ENCODE measurements at places on chromosomes 4 and X.

DNA sequence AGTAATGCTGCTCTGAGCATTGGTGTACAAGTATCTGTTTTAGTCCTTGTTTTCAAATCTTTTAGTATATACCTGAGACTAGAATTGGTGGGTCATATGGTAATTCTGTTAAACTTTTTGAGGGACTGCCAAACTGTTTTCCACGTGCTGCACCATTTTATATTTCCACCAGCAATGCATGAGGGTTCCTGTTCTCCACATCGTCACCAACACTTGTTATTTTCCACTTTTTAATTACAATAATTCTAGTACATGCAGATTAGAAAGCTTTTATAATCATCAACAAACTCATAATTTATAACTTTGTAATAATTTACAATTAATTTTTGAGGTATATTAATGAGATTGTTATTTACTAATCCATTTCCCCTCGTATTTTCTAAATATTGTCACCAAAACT, 79.4 kb downstream of the CEP135 start:
- no peak for DNase-seq

- DNase-seq: no peak
Observed at GRCh38 chrX:5388087-5388486, 840.6 kb downstream of the NLGN4X start.

GRCh38 chrX:64265265-64265664, 34.9 kb upstream of the ASB12 start:
- DNase-seq: no peak

DNA sequence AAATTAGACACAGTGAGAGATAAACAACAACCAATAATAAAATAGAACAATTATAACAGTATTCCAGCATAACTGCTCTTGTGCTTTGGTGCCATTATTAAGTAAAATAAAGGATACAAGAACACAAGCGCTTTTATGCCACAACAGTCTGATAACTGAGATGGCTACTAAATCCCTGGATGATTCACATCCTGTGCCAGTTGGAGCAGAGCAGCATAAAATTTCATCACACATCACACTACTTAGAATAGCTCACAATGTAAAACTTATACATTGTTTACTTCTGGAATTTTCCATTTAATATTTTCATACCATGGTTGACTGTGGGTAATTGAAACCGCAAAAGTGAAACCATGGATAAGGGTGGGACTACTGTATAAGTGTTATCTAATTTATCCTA, 399.9 kb upstream of the CNKSR2 start:
- peak; percentile 56 for DNase-seq

GRCh38 chrX:51461053-51462044, 35.0 kb downstream of the NUDT11 start:
- peak; percentile 14 for DNase-seq

- no peak for DNase-seq
Observed at GRCh38 chrX:25519258-25519657, 503.5 kb upstream of the ARX start.

DNA sequence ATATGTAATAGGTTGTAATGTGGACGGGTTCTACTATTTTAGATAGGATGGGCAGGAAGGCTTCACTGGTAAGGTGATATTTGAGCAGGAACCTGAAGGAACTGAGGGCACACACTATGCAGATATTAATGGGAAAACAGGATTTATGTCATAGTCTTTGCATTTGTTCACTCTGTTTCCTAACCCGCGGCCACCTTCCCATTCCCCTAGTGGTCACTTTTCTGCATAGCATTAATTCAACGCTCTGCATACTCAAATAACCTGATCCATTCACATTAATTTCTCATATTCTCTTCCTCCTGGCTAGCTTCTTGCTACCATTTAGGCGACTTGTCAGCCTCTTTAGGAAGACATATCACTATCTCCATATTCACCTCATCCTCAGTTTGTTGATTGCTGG, 61.5 kb downstream of the GSPT2 start:
- DNase-seq: no peak

GRCh38 chr4:7734651-7735260, 204.9 kb downstream of the AFAP1 start:
- no peak for DNase-seq

DNA sequence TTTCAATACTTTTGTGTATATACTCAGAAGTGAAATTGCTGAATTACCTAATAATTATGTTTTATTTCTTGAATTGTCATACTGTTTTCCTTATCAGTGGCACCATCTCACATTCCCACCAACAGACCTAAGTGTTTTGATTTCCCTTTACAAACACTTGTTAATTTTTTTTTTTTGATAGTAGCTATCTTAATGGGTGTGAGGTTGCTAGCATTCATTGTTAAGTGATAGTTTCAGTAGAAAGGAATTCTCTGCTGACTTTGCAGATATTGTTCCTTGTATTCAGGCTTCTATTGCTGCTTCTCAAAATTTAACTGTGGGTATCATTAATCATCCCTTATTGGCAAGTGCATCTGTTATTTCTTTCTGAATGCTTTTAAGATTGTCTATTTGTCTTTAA, 927.5 kb upstream of the SLIT2 start:
- DNase-seq: no peak

DNA sequence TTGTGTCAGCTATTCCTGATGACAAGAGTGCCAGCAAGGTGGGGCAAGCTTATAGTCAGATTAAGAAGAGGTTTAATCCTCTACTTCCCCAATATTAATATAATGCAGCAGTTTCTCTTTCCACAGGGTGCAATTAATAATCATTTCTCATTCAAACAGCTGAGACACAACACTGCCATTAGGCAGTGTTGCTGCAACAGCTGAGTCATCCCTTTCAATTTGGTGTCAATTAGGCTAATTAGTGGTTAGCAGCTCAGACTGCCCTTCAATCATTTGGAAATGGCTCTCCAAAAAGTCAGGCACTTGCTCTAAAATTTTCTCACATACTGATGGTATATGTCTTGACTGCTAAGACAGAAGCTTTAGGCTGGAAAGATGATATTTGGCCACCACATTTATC, 265.7 kb upstream of the FAM241A start:
- no peak for DNase-seq

GRCh38 chr4:190020790-190021717, 6.0 kb downstream of the FRG2 start:
- DNase-seq: no peak

GRCh38 chr4:14059006-14059405, 431.5 kb upstream of the BOD1L1 start:
- DNase-seq: no peak

- no peak for DNase-seq
Observed at GRCh38 chrX:102341867-102342266, 94.9 kb downstream of the NXF2 start.

- no peak for DNase-seq
Observed at GRCh38 chrX:63929608-63930007, 144.6 kb upstream of the ARHGEF9 start.

DNA sequence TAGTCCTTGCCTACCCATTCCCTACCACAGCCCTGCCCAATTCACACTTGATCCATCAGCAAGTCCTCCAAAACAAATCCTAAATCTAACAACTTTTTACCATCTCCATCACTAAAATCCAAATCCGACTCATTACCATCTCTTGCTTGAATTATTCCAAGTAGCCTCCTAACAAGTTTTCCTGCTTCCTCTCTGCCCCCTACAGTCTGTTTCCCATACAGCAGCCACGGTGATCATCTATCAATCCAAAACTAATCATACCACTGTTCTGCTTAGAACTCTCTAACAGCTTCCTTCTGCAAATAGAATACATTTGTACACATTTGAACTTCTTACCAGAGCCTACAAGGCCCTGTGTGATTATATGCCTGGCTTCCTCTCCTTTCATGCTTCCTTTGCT, 133.0 kb downstream of the SHROOM4 start:
- DNase-seq: no peak

DNA sequence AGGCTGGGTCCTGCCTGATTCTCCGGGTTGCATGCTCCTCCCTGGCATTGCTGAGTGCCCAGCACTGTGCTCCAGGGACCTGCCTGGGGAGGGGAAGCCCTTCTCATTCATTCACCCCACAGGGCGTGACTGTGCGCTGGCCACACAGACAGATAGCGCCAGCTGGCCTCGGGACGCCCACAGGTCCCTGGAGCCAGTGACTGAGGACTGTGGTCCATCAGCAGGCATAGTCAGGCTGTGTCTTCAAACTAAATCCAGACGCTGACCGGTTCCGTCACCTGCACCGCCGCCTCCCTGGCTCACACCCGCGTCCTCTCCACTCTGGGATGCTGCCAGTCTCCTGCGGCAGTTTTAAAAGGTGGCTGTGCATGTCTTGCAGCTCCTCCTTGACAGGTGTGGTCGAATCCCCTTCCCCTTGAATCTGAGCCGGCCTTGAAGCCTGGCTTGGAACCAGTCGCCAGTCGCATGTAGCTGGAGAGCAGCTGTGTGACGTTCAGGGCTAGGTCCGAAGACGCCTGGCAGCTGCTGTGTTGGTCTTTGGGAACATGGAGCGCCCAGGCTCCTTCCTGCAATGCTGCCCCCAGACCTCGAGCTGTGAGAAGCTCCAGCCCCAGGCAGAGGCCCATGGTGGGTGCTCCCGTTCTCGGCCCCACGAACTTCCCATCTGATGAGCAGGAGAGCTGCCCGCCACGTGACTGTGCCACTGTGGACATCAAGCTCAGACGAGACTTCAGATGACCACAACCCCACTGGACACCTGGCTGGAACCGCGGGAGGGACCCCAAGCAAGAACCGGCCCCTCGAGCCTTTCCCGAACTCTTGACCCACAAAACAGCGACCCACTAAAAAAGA, 94.1 kb downstream of the ADRA2C start:
- DNase-seq: no peak

GRCh38 chr4:53507671-53508286, 83.5 kb downstream of the LNX1 start:
- DNase-seq: peak; percentile 78

DNA sequence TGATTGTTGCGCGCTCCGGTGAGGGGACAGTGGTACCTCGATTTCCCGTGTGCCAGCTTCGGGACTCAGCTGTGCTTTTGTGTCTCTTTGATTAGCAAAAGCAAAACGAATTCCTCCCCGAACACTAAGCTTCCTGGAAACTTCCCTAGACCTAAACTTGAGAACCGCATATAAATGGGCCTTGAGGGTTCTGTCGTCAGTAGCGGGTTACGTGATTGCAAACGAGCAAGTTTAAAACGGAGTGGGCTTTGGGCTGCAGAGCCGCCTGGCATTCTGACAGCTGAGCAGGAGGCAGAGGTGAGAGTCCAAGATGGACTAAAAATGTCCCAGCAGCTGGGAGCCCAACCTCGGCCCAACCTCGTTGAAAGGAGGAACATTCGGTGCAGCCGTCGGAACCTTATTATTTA, 1.2 kb upstream of the TAPT1 start:
- DNase-seq: no peak

- no peak for DNase-seq
Observed at GRCh38 chr4:7190691-7191545, 1.4 kb upstream of the SORCS2 start.

DNA sequence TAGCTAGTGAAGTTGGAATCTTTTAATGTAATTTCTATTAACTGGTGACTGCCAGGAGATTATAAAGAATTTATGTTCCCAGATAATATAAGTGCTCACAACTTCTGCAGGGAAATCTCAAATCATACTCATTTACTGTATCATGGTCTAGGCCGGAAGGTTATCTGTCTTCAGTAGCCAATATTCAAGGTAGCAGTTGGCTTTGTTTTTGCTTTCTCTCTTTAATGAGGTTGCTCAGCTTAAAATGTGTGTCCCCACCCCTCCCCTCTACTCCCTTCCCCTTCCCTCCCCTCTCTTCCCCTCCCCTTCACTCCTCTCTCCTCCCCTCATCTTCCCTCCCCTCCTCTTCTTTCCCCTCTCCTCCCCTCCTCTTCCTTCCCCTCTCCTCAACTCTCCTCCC, 117.6 kb downstream of the HPGD start:
- no peak for DNase-seq

DNA sequence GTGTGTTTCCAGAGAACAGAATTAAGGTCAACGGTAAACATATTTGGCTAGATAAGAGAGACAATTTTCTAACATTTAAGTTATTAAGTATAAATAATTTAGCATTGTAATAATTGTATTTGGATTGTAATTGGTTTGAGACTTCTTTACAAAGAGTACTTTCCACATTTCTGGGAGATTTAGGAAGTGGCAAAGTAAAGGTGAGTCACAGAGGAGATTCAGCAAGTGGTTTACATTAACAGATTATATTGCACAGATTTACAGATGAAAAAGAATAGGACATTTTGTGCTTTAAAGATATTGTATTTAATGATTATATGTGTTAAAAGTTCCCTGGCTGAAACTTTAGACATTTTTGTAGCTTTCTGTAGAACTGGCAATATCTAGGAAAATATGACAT, 584.4 kb upstream of the AADAT start:
- peak; percentile 16 for DNase-seq

DNA sequence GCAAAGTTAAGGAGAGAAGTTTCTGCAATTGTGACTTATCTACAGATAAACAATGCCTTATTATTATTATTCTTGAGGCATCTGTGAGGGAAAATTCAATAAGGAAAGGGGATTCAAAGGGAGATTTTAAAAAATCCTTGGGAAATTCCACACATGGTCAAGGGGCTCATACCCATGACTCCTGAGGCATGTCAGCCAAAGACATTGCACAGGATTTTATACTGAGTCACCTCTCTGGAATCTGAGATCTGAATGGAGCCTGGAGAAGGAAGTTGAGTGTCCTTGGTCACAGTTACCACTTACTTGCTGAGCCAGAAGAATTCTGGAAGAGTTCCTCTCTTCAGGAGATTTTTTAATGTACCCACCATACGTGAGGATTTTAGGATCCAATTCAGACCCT, 14.4 kb upstream of the CXCL8 start:
- peak; percentile 79 for DNase-seq

DNA sequence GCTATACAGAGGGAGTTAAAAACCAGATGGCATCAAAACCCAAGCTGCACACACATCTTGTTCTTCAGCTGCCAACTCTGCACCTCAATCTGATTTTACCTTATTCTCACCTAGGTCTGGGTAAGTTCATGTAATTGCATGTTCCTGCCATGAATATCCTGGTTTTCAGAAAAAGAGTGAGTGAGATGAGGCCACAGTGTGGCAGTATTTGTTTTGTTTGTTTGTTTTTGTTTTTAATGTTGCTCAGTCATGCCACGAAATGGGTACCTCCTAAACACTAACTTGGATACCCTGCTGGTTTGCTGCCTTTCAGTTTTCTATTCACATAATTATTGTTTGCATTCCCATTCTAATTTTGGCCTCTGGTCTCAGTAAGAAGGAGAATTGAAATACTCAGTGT, 22.5 kb downstream of the TMEM164 start:
- no peak for DNase-seq

GRCh38 chr4:1195891-1196401, 23.6 kb upstream of the SPON2 start:
- DNase-seq: no peak

GRCh38 chrX:150229030-150229429, 134.1 kb upstream of the MAMLD1 start:
- DNase-seq: no peak

- DNase-seq: peak; percentile 31
Observed at GRCh38 chrX:54808109-54808604, 612 bp downstream of the MAGED2 start.

GRCh38 chrX:123358457-123358856, 174.4 kb downstream of the GRIA3 start:
- no peak for DNase-seq

DNA sequence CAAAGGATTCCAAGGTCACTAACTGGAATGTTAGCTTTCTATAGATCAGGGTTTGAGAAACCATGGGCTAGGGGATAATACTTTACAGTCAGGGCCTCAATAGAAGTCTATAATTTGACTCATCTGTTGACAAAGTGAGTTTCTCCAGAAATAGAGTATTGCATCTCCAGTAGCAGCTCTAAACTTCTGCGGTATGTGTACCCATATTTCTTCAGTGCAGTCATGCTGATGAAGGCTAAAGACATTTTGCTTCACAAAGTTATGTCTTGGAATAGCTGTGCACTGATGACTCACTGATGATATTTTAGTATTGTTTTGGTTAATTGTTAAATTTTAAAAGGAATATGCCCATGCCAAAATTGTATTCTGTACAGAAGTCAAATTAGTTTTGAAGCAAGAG, 464.9 kb upstream of the AMOT start:
- DNase-seq: peak; percentile 51
